Stimulated activated CD8-positive, alpha-beta memory T cell treated with anti-CD3 and anti-CD28 coated beads, Interleukin-4, amount 100 ng/mL, for 1 hour (primary cell): ENCODE measurements at places on chromosomes 3 and 15.

GRCh38 chr15:66481107-66481856 lies 16.3 kb downstream of the SNAPC5 start:
- DNase-seq, result no peak

DNA sequence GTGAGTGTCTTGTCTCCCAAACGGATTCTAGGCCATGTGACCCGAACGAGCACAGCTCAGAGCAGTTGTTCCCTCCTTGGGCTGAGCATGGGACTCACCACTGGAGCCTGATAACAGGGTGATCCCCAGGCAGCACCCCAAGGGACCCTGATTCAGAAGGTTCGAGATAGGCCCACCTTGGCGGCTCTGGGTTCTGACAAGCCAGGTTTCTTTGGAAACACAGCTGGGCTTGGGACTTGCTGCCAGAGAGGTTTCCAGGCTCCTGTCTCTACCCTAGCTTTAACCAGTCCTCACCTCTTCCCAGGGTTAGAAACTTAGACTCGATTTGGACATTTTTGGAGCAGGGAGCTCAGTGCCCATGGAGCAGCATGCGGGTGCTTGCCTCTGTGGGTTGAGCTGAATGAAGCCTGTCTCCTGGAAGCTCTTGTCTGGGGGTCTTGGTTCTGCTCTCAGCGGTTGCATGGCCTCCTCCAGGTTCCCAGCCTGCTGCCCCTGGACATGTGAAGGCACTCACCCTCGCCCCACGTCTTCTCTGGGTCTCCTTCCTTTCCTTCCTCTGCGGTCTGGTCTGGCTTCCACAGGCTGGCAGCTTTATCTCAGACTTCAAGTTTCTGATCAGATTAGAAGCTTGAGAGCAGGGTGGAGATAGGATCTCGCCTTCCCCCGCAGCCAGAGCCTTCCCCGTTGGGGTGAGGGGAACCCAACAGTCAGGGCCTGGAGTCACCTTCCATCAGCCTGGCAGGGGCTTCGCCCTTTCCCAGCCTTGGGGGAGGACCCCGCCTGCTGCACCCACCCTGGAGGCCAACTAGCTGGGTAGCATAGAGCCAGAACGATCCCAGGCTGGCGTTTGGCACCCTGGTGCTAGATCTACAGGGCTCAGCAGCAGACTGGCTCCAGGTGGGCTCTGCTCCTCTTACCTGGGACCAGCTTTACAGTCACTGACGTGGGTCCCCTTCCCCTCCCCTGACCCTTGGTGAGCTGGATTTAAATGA lies 21.0 kb downstream of the PAQR5 start:
- DNase-seq, result no peak

DNA sequence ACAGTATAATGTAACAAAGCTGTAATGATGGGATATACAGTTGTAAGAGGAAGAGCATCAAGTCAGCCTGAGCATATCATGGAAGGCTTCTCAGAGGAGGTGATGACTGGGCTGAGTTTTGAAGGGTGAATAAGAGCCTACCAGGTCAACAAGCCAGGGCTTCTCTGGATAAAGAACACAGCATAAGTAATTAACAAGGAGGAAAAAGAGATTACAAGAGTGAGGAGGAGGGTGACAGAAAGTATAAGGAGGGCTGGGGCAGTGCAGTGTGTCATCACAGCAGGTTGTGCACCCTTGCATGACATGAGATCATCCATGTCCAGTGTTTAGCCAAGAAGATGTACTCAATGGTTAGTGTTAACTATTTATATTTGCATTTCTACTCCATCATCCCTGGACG lies 16.9 kb upstream of the SPATA12 start:
- no peak for DNase-seq

GRCh38 chr3:124118397-124118796 lies 126.5 kb upstream of the ROPN1 start:
- DNase-seq, result no peak

GRCh38 chr3:186236357-186237020 lies 125.5 kb downstream of the DGKG start:
- no peak for DNase-seq

DNA sequence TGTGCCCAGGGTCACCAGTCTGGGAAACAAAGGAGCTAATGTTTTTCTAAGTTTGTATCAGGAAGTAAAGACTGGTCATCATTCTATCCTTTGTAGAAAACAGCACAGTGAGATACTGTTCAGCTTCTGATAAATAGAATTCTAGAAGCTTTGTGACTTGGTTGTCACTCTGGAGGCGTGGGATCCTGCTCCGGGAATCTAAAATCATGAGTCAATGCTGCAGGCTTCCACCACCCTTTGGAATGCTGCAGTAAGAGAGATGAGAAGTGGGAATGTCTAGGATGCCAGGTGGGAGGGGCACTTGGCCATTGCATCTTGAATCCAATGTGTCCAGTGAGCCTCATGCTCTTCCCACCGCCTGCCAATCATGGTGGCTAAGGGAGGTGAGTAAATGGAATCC lies 40.9 kb downstream of the SAMMSON start:
- no peak for DNase-seq

DNA sequence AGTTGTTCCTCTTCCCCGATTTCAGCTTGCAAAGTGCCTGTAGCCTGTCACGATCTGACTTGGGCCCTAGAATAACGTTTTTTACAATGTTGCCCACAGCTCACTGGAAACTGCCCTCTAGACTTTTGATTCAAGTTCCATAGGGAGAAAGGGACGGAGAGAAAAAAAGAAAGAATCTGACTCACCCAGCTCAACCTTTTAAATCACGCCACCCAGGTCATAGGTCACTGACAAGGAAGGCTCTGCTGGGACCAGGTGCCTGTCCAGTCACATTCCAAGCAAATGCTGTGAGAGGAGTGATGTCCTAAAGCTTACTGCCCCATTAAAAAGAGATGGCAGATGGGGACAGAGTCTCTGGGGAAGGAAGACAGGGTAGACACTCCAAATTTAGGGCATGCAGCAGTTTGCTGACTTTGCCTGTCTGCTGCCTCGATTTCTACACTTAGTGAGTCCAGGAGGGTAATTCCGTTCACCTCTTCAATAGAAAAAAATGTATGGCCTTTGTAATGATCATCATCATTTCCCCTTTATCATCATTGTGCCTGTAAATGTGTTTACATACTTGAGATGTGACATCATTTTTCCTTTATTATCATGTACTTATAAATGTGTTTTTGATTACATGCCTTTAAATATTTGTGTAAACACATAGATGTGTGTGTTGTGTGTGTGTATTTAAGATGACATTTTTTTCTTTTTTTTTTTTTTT lies 8.4 kb upstream of the MYO1E start:
- no peak for DNase-seq

GRCh38 chr15:70362350-70362749 lies 264.6 kb upstream of the TLE3 start:
- DNase-seq, result no peak

GRCh38 chr15:49079340-49080039 lies 33.2 kb upstream of the SECISBP2L start:
- no peak for DNase-seq

DNA sequence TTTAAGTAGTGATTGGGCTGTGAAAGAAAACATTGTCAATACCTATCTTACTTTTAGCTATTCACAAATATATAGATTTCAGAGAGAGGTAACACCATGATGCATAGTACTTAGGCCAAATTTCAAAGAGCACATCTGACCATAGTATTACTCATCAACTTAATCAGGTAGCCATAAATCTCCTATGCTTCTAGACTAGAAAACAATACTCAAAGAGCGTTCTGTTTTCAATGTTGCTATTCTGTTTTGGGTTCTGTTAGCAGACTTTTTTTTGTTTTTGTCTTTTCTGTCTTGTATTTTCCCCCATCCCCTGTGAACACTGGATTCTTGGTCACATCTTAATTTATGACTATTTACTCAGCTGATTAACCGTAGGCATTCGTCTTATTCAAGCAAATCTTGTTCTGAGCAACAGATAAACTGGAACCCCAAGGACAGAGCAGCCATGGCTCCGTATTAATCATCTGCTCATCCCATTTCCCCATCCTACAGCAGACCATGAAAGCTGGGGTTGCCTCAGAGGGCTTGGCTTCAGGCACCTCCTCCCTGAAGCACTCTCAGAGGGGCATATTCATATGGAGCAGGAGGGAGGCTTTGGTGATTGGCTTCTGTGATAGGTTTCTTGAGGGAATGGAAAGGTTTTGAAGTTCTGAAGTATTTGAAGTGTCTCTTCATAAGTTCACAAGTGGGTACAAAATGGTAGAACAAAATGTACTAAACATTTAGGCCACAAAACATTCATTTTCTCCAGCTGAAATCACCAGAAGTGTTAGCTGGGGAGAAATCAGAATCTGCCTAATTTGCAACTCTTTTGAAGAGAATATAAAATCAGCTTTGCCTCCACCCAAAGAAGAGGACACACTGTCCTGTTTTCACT lies 105.3 kb downstream of the TNIK start:
- DNase-seq, result no peak

GRCh38 chr3:151268267-151269235 lies 9.8 kb downstream of the P2RY14 start:
- no peak for DNase-seq

DNA sequence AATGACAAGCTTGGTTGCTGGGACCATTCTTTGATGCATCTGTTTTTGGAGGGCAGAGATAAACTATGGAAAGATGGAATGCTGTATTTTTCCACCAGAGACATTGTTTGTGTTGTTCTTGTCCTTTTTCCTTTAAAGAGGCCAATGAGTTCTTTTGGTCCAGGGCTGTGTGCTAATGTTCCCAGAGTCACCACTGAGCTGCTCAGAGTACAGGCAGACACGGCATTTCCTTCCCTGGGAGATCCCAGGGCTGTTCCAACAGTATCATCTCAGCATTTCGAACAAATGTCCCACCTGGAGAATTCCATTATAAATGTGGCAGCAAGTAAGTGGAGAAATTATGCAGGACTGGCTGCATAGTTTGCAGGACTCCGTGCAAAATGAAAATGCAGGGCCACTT lies 190.6 kb downstream of the IL20RB start:
- DNase-seq, result no peak

DNA sequence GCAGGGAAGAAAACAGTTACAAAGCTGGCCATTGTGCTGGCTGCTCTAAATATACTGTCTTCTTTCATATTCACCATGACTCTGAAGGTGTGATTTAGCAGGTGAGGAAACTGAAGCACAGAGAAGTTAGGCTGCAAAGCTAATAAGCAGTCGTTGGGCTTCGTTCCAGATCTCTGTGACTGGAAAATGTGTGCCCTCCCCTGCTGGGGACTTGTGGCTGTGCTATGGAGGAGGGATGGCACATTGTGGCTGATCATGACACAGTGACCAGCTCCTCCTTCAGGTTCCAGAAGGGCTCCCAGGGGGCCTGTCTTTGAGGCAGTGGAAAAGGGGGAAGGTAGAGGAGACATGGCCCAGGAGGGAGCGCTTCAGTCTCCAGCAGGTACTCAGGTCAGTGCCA lies 19.2 kb downstream of the PXK start:
- DNase-seq, result no peak

GRCh38 chr3:101170062-101170771 lies 150.2 kb downstream of the IMPG2 start:
- DNase-seq, result no peak

DNA sequence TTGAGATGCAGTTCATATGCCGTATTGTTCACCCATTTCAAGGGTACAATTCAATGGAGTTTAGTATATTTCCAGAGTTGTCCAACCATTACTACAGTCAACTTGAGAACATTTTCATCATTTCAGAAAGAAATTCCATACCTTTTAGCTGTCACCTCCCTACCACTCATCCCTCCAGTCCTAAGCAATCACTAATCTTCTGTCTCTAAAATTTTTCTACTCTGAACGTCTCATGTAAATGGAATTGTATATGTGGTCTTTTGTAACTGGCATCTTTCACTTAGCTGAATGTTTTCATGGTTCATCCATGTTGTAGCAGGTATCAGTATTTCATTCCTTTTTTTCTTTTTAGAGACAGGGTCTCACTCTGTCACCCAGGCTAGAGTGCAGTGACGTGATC lies 51.1 kb downstream of the CMTM7 start:
- DNase-seq, result no peak

DNA sequence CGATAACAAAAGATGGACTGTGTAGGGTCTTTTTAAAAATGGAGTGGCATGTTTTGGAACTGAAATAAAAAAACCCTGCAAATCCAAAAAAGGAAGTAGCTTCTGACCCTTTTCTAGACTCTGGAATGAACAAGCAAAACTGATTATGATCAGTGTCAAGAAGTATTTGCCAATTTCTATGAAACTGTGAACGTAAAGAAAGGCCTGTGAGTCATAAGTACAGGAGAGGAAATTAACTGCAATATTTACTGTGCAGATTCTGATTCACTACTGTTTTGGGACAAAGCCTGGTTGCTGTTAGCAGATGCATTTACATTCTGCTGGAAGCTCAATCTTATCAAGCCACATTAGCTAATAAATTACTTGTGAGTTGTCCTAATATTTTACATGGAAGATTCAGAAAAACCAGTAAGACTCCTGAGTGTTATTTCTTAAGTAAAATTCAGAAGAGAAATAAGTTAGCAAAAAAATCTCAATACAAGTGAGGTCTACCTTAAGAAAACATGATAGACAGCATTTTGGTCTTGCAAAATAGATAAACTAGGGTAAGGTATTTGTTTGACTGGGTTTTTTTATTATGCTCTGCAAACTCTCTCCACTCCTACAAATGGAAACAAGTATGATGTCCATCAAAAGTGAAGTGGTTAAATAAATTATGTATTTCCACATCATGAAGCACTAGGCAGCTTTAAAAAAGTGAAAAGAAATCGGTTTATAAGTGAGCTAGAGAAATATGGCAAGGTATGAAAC lies 90.2 kb upstream of the LMOD3 start:
- DNase-seq, result no peak

DNA sequence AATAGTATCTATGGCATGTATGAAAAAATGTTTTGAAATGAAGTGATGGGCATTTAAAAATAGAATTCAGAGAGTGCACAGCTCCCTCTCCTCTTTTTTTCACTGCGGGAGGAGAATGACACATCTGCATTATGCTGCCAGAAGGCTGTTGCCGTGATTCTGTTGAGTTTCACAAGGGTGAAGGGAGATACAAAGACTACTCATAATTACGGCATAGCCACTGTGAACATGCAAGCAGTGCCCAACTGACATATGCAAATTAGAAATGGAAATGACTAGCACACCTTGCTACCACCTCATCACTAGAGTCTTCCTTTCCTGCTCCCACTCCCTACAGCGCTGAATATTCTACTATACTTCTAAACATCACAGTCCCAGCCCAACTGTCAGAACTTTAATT lies 20.1 kb downstream of the IFT57 start:
- no peak for DNase-seq

DNA sequence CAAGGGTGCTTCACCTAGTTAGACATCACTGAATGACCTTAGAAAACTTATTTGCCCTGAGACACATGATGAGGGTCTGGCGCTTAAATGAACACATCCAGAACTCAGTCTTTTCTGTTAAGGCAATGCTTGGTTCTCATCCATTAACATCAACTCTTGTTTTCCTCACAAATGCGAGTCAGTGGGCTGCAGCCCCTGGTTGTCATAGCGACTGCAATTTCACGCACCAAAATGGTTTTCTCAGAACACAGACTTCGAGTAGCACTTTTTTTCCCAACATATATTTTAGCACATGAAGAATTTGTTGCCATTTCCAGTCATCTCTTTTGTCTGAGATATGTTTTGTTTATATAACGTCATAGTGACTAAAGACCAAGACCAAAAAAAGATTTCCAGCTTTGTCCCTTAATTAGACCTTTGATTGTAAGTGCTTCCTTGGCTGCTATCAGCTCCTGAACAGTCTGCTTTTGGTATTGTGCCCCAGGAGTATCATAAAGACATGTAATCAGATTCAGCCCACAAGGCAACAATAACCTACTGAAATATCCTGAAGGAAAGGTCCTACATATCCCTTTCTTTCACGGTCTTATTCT lies 68.5 kb downstream of the GPR176 start:
- no peak for DNase-seq

GRCh38 chr3:46416811-46417510 lies 9.9 kb downstream of the CCRL2 start:
- DNase-seq, result no peak

- DNase-seq, result no peak
Measured at GRCh38 chr3:172107403-172107802, 68.0 kb downstream of the FNDC3B start.
